ENCODE measurements at places on chromosomes 7 and 10. TPM values are rescaled to one million over a fixed set of nuclear protein-coding genes. Genes with fewer than 3 reads are reported as not detected.

The IFIT1 gene
- 6.0 TPM for polyA plus RNA-seq

The CYP3A7 gene
- not detected for polyA plus RNA-seq

The DUSP5 gene
- 2.9 TPM for polyA plus RNA-seq

The VWDE gene
- polyA plus RNA-seq = 0.11 TPM

The FLNC gene
- polyA plus RNA-seq = not detected

The KIAA1217 gene
- not detected for polyA plus RNA-seq

The AOC1 gene
- polyA plus RNA-seq = not detected

The CALU gene
- 45.9 TPM for polyA plus RNA-seq

The CYP3A4 gene
- polyA plus RNA-seq = not detected

The ADAM8 gene
- 294 TPM for polyA plus RNA-seq

The ASIC3 gene
- not detected for polyA plus RNA-seq

The LRRD1 gene
- polyA plus RNA-seq = not detected

The NCF1 gene
- 2.8 TPM for polyA plus RNA-seq

The NUTM2A gene
- polyA plus RNA-seq = not detected

The FOXP2 gene
- polyA plus RNA-seq = not detected

The CCDC172 gene
- polyA plus RNA-seq = not detected

The ACSL5 gene
- 78.4 TPM for polyA plus RNA-seq

The XRCC2 gene
- 0.52 TPM for polyA plus RNA-seq

The LMOD2 gene
- polyA plus RNA-seq = not detected

The PNLIPRP2 gene
- polyA plus RNA-seq = not detected

The SPDYE11 gene
- polyA plus RNA-seq = not detected

The TMEM243 gene
- 35.2 TPM for polyA plus RNA-seq

The EPDR1 gene
- polyA plus RNA-seq = 11.2 TPM

The CLRN3 gene
- not detected for polyA plus RNA-seq

The PCLO gene
- polyA plus RNA-seq = not detected

The STOX1 gene
- polyA plus RNA-seq = not detected

The ARMC10 gene
- polyA plus RNA-seq = 37.3 TPM

The TMED4 gene
- polyA plus RNA-seq = 71.6 TPM

The CCL24 gene
- polyA plus RNA-seq = not detected

The FZD8 gene
- not detected for polyA plus RNA-seq

The VIPR2 gene
- 2.4 TPM for polyA plus RNA-seq

The STEAP1 gene
- polyA plus RNA-seq = not detected
